ENCODE measurements at places on chromosomes 16 and 17. TPM values are rescaled to one million over a fixed set of nuclear protein-coding genes. Genes with fewer than 3 reads are reported as not detected.

GRCh38 chr16:19062706-19063105, 4.7 kb upstream of the COQ7 start:
- DNase-seq, result no peak

The DUS1L gene
- 126 TPM for total RNA-seq

GRCh38 chr17:32142857-32143526, 690 bp downstream of the RHOT1 start:
- DNase-seq, result no peak

The ACLY gene
- total RNA-seq, result 311 TPM

GRCh38 chr17:35764123-35764991, 3.7 kb downstream of the C17orf50 start:
- no peak for DNase-seq

GRCh38 chr16:1379304-1380076, 27.8 kb downstream of the GNPTG start:
- no peak for DNase-seq

GRCh38 chr16:12078405-12079280, 102.1 kb downstream of the SNX29 start:
- DNase-seq, result no peak

The TBC1D3I gene
- total RNA-seq, result not detected

The CCL23 gene
- total RNA-seq, result not detected

DNA sequence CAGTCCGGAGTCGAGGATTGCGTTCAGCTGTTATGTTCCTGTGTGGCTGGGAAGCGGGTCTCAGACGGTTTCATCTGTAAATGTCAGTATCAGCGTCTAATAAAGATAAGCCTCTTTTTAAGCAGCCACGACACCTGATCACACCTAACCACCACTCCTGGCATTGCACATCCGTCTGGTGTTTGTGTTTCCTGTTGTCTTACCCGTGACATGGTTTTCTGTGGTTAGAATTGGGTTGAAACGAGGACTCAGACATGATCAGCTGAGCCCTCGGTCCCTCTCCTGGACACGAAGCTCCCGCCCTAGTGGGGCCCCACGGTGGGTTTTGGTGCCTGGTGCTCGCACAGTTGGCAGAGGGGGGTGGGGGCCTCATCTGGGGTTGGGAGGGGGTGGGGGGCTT, 18.3 kb downstream of the CPNE7 start:
- no peak for DNase-seq

The PMFBP1 gene
- total RNA-seq, result 0.52 TPM

The DNAH9 gene
- total RNA-seq, result 0.07 TPM

The ATP2A3 gene
- 2.4 TPM for total RNA-seq

GRCh38 chr16:73617738-73618137, 569.8 kb upstream of the ZFHX3 start:
- no peak for DNase-seq

- DNase-seq, result no peak
These were observed 29.2 kb downstream of the TBX4 start for GRCh38 chr17:61481421-61481820.

DNA sequence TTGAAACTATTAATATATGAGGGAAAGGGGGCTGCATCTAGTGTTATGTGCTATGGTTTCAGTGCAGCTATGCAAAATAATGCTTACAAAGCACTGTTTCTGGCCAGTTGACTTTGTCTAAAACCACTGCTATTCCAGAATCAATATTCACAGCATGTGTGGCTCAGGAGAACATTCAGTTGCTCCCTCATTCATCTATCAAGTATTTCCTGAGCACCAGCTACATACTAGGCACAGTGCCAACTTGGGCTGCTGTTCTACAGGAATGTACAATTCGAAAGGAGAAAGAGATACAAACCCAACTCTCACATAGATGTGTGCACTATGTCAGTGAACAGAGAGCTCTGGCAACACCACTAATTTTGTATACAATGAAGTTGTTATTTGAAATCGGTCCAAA, 183.0 kb downstream of the PHKB start:
- DNase-seq, result no peak

The CCL17 gene
- total RNA-seq, result not detected

DNA sequence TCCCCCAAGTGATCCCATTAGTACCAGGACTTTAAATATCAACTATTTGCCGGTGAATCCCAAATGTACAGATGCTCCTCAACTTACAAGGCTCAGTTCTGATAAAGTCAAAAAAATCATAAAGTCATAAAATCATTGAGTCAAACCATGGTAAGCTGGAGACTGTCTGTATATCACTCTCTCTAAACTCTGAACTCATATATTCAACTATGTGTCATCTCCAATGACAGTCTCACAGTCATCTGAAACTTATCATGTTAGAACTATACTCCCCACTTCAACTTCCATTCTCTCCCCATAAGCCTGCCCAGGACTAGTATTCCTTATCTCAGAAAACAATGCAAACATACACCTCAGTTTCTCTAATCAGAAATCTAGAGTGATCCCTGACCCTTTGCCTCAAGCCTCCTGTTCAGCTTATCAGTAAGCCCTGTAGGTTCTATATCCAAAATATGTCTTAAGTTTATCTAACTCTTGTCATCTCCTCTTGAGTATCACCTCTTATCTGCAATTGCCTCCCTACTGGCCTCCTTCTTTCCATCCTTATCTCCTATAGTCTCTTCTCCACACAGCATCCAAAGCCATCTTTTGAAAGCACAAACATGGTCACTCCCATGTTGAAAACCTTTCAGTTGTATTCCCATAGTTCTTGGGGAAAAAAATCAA, 55.0 kb downstream of the SSH2 start:
- no peak for DNase-seq

DNA sequence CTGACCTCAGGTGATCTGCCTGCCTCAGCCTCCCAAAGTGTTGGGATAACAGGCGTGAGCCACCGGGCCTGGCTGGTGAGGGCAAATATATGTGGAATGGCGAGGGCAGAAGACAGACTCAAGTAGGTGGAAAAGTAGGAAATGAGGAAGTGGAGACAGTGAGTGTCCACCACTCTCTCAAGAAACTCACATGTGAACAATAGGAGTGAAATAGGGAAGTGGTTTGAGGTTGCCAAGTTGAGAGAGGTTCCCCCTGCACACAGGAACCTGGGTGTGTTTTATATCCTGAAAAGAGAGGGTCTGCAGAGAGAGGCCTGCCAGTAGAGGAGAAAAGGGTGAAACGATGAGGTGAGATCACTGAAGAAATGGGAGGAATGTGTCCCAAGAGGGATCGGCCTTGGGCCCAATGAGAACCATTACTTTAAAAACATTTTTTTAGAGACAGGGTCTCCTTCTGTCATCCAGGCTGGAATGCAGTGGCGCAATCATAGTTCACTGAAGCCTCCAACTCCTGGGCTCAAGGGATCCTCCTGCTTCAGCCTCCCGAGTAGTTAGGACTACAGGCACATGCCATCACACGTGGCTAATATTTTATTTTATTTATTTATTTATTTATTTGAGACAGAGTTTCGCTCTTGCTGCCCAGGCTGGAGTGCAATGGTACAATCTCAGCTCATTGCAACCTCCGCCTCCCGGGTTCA, 17.1 kb upstream of the CORO1A start:
- no peak for DNase-seq

The SOCS7 gene
- total RNA-seq, result 9.3 TPM

GRCh38 chr17:75845933-75846691, 1.9 kb upstream of the UNC13D start:
- DNase-seq, result no peak
